ENCODE measurements at places on chromosomes 13 and 19.

DNA sequence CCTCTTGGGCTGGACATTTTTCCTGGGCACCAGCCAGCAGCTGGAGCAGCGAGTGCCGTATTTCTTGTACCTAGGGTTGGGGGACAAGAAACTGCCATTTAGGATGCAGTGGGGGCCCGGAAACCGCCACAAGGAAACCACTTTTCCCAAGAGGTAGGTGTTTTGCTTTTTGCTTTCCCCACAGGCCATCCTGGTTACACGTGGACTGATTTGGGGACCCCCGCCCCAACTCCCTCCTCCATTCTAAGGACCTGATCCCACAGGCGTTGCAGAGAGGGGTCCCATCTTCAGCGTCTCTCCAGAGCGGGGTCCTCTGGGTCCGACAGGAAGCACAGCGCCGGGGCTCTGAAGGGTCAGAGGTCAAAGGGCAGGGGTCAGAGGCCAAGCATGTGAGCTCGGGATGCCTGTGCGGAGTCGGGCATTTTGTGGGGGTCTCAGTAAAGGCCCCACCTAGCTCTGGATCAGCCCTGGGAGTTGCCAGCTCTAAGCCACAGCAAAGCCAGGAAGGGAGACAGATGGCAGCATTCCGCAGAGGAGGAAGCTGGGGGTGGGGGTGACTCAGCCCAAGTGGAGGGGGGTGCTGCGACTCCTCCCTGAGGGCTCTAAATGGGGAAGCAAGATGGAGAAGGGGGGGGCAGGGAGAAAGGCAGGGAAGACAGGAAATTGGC is 4.3 kb downstream of the ZGLP1 start:
- DNase-seq, result no peak

DNA sequence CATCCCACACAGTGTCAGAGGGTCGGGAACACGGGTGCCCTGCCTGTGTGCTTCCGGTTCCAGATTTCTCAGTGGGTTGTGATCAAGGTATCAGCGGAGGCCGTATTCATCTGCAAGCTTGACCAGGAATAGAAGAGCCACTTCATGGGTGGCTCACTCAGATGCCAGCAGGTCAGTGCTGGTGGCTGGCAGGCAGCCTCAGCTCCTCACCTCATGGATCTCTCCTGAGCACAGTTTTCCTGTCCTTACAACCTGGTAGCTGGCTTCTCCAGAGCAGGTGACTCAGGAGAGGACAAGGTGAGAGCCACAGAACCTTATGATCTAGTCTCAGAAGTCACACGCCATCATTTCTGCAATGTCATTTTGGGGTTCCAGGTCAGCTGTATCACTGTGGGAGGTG is 44.8 kb upstream of the SPATA13 start:
- DNase-seq, result no peak

- no peak for DNase-seq
Observed at GRCh38 chr13:66951426-66951825, 278.7 kb downstream of the PCDH9 start.

- DNase-seq, result no peak
Observed at GRCh38 chr19:45045671-45046353, 7.0 kb downstream of the CLASRP start.

DNA sequence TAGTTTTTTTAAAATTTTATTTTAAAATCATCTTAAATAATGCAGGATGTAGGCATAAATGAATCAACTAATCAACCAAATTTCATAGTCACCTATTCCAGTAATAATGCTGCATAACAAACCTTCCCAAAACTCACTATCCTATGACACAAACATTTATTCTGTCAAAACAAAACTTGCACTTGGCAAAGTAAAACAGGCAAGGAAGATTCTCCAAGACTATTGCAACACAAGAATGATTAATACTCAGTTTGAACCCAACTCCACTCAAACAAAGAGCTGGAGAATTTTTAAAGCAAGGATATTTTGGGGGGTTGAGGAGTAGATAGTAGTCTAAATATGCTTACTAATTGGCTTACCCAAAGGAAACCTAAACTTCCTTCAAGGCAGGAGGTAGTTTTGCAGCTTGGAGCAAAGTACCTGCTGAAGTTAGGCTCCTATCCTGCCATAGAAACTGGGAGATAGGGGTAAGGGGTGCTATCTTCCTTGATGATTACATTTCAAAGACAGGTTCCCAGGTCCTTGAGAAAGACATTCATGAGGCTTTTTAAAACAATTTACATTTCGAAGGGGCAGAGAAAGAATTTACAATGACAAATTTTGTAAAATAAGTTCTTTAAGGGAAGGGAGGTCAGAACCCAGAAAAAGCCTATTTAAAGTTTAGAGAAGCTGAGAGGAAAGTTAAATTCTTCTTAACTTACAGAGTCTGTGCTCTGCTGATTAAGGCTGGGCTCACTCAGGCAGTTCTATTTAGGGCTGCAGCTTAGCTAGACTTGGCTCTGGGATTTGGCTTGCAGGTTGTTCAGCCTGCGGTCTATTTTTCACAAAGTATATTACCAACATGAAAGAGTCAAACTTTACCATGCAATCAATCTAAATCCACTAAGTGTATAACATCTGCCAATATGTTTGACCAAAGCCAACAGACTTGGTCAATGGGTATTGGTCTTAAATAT is 549.0 kb downstream of the KCTD12 start:
- no peak for DNase-seq

DNA sequence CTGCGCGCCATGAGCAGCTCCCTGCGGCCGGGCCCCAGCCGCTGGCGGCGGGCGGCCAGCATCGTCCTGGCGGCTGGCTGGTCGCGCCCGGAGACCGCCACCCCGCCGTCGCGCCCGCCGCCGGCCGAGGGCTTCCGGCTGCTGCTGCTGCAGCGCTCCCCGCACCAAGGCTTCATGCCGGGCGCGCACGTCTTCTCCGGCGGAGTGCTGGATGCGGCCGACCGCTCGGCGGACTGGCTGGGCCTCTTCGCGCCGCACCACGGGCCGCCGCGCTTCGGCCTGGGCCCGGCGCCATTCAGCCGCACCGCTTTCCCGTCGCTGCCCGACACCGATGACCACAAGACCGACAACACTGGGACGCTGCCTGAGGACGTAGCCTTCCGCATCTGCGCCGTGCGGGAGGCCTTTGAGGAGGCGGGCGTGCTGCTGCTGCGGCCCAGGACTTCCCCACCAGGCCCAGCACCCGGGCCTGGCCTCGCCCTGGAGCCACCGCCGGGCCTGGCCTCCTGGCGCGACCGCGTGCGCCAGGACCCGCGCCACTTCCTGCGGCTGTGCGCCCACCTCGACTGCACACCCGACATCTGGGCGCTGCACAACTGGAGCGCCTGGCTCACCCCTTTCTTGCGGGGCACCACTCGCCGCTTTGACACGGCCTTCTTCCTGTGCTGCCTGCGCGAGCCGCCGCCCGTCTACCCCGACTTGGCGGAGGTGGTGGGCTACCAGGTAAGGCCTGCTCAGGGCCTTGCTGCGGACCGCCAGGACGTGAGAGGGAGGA is 518 bp downstream of the NUDT19 start:
- peak; percentile 46 for DNase-seq

GRCh38 chr19:43768273-43769050 is 12.3 kb downstream of the KCNN4 start:
- no peak for DNase-seq

DNA sequence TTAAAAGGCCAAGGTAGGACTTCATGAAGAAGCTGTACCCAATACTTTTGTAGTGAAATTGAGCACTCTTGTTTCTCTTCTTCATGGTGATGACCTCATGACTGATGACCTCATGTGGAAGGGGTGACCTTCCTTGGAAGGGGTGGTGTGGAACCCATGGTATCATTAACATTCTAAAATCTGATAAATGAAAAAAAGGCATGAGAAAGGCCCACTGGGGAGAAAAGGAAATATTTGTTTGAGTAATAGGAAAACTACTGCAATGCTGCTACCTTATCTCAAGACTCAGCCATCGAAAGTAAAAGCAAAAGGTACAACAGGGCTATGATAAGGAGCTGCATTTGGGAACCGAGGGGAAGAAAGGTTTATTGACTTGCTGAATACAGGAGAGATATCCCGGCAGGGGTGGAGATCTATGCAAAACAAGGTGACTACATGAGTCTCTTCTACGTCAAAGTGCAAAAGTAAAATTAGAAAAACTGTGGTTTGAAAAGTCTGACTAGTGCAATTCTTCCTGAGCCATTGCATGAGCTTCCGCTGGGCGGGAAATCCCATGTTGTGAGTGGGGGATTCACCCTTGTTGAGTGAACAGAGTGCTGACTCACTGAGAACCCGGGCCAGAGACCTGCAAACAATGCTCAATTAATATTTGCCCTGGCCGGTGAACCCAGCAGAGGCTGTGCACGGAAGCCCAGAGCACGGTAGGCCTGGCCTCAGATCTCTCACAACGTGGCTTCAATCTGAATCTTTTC is 138.9 kb upstream of the RFC3 start:
- peak; percentile 38 for DNase-seq
